ENCODE measurements at places on chromosomes 1 and 21.

DNA sequence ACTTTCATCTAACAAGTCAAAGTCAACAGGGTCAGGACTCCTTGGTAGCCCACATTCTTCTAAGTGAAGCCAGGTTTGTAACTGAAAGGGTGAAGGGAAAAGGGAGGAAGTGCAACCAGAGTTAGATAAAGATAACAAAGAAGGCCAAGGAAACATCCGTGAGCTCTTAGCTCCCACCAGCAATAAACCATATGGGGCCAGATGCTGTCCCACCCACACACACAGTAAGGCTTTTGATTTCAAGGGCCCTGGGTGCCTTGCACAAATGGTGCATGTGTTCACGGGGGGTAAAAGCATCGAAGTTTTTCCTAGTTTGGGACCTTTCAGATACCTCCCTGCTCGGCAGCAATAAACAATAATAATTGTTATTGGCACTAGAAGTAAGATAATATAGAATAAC is 5.1 kb upstream of the TIAM1 start:
- no peak for DNase-seq

DNA sequence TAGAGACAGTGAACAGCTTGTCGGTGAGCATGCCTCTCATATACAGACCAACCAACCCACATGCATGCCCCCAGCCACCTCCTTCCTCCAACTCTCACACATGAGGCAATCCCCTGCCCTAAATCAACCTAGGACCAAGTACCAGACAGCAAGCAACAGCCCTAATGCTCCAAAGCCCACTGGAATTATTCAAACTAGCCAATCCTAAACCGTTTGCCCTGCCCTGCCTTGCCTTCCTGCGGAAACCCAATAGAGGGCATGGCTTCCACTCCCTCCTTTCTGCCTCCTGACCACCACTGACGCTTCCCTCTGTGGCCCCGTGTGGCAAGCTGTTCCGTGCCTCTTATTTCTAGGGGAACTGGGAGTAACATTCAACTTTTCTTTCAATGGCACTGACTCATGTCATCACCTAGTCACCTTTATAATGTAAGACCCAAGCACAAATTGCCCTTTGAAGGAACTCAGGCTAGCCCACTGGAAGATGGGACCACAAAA is 129.3 kb upstream of the GJB5 start:
- DNase-seq = no peak

DNA sequence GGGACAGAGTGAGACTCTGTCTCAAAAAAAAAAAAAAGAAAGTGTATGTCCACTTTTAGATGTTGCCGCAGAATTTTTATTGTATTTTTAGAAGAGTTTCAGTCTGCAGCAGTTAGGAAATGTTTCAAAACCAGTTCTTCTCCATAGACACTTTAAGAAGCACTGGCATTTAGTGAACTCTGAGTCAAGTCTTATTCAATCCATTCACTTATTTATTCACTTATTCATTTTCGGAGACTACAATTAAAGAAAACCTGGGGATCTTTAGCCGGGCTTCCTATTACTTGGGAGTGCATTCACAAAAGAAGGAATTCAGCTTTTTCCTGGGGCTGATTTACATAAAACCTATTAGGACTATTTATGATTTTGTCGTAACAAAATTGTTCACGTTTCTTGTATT is 12.3 kb downstream of the RCAN3 start:
- no peak for DNase-seq

DNA sequence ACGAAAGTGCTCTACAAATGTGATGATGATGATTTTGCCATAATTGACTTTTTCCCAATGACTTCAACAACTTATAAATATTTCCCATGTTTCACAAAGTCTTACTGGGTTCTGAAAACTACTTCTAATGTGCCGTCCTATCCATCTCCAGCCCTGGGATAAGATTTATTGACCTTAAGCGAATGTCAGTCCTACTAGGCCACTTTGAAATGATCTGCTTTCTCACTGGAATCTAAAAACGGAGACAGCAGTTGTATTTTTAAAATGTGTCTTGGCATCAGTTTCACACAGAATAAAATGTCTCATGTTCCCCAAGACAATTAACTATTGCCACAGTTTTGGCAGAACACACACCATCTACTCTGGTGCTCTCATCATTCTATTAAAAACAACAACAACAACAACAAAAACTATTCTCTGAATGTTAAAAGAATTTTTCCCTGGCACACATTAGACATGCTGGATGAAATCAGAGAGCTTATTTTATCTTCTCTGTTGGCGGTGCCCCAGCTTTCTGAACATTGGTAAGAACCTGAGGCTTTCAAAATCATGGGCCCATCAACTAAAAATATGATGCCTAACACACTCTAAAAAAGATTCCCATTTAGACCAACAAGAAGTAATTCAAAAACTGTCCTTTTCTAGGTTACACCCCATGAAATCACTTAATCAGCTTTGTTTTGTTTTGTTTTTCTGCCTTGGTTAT is 23.1 kb upstream of the DNASE2B start:
- no peak for DNase-seq

- no peak for DNase-seq
These were observed 12.5 kb downstream of the PSMB4 start for GRCh38 chr1:151411884-151412283.

DNA sequence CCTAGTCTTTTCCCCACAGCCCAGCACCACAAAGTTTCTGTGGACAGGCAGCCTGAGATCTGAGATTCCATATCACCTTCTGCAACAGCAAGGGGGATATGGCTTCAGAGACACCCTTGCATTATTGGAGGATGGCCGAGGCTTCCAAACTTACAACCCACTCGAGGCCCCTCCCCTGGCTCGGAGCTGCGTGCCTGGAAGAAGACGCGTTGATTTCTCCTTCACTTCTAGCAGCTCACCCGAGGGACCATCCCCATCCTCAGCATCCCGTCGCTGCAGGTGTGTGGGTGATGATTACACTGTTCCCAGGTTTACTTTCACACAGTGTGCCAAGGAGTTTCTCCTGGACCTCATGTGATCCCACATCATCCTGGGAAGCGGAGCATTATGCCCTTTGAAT is 277.9 kb downstream of the MATN1 start:
- no peak for DNase-seq

GRCh38 chr21:38095220-38095619 is 161.6 kb upstream of the KCNJ15 start:
- no peak for DNase-seq

DNA sequence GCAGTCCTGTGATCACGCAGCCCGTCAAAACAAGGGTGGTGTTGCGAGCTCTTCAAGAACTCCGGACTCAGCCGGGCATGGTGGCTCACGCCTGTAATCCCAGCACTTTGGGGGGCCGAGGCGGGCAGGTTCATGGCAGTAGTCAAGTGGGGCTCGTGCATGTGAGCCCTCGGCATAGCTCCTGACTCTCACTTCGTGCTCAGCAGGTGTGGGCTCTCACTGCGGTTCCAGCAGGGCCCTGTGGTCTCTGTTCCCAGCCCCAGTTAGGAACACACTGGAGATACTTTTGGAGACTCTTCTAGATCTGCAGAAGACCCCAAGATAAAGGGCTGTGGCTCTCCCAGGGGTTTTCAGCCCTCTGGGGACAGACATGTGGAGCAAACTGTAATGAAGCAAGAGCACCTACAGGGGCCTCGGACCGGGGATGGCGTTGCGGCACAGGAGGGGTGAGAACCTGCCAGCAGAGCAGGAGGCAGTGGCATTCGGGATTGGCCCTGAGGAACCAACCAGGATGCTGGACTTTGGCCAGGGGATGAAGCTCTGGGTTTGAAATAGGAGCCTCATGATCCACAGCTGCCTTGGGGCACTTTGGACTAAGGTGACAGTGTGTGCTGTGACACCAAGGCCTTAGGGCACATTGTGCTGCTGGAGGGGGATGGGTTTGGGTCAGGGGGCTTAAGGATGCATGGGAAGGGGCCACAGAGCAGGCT is 443.2 kb downstream of the CAMTA1 start:
- DNase-seq = no peak

DNA sequence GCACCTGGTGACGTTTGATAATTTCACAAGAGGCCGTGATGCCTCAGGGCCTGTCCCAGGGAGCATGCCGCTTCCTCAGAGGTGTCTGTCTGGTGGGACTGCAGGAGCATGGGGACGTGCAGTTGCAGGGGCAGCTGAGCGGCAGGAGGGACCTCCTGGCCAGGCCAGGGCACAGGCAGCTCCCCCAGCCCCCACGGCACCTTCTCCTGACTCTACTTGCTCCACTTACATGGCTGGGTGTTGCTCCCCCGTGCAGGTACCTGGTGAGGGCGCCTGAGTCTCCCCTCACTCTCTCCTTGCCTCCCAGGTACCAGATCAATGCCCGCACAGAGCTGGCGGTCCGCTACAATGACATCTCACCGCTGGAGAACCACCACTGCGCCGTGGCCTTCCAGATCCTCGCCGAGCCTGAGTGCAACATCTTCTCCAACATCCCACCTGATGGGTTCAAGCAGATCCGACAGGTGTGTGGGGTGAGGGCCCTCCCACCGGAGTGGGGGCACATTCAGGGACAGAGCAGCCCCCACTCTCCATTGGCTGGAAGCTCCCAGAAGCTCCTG is 108.4 kb downstream of the PDE9A start:
- DNase-seq = no peak

- no peak for DNase-seq
These were observed 13.5 kb downstream of the GNG4 start for GRCh38 chr1:235635938-235636662.

GRCh38 chr21:40938611-40939010 is 91.7 kb upstream of the DSCAM start:
- DNase-seq = no peak

DNA sequence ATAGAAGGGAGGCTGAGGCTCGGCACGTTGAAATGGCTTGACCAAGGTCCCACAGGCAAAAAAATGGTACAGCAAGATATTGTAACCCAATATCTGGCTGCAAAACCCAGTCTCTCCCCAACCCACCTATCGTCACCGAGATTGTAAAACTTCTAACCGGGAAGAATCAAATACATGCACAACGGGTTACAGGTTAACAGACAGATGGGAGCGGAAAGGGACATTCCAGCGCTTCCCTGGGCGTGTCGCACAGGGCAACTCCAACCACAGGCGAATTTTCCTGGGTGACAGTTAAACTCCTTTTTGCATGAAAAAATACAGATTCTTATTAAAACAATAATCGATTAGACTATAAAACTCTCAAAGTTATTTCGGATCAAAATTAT is 31.8 kb upstream of the JUN start:
- DNase-seq = no peak

DNA sequence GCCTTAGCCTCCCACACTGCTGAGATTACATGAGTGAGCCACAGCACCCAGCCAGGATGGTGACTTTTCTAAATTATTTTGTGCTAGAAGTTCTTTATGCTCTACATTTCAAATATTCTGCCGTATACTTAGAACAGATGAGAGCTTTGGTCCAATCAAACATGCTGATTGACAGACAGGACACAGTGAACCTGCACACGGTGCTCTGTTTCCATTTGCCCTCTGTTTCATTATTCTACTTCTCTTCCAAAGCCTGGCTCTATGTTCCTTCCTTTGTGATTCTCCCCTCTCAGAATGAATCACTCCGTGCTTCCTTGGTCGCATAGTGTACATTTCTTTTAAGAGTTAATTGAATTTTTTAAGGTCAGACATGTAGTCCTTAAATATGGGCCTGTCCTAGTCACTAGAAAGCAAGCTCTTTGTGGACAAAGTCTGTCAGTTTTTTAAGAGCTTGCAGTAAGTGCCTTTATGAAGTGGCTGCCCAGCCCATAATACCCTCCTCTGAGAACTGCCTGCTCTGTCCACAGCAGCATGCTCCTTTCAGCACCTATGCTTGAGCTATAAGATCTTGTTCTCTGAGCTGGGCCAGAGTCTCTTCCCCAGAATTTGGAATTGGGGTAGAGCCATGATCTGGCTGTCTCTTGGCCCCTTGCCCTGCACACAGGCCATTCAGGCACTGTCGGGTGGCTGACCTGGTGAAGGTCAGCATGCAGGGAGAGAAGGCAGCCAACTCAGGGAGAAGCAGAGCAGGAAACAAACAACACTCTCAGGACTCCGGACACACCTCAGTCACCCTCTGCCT is 66.8 kb upstream of the SLC44A3 start:
- DNase-seq = no peak

DNA sequence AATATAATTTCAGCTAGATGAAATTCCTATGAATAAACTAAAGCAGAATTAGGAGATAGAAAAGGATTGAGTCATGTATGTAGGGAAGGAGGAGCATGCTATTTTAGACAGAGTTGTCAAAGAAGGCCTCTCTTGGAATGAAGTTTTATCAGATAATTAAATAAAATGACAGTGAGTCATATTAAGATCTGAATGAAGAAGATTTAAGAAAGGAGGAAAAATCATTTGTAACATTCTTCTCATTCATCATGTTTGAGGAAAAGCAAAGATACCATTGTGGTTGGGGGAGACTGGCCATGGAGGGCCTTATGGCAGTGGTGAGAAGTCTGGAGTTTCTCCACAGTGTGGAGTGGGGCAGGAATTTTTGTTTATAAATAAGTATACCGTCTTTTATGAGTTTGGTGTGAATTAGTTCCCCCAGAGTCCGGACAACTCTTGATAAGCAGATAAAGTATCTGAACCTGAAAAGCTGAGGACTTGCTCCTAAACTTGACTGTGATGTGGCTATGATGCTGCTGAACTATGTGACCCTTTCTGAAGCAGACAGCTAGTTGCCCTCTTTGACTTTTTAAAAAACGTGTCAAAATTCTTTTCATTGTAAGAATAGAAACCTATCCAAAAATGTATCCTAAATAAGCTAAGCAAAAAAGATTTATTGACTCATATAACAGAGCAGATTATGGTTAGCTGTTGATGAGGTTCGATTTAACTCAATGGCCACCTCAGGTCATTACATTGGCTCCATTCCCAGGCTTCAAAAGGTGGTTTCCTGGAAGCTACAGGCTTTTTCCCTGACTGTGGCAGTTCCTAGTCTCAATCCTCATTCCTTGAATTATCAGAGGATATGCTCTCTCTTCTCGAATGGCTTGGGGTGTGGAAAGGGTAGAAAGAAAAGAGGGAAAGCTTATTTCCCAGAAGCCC is 90.8 kb downstream of the LHX9 start:
- DNase-seq = no peak

DNA sequence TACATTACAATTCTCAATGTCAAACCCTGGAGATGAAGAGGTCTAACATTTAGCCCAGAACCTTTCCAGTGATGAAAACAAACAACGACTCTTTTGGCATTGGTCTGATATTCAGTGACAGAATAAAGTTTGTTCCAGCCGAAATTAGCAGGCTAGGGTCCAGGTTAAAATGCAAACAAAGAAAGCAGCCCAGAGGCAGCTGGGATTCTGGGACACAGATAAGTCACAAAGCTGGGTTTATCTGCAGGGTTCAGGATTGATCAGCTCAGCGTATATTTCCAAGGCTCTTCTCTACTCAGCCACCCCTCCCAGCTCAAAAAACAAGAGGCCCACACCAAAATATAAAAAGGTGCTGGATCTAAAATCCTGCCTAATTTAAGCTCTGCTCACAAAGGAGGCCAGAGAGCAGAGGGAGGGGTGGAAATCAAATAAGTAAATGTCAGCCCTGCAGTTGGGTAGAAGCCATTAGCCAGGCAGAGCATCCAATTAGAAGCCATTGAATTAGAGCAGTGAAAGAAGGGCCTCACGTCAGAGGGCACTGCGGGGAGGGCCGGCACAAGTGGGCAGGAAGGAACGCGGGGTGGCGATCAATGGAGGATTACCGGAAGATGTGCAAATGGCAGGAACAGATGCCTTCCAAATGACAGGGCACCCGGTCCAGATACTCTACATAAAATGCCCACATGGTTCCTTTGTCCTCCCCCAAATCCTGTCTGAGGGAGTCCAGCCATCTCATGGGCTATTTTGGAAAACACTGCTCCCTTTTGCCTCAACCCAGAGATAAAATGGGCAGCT is 3.2 kb upstream of the KLHDC8A start:
- DNase-seq = no peak

- no peak for DNase-seq
These were observed 40.3 kb downstream of the MAP10 start for GRCh38 chr1:232845406-232845955.

GRCh38 chr1:25703671-25704266 is 87.2 kb downstream of the MAN1C1 start:
- no peak for DNase-seq

All from stimulated activated CD4-positive, alpha-beta T cell treated with anti-CD3 and anti-CD28 coated beads, Interleukin-2, amount 100 ng/mL, for 24 hours (primary cell).